ENCODE measurements at places on chromosomes 16 and 17.

- no peak for DNase-seq
Observed at GRCh38 chr17:56186222-56186786, 33.0 kb downstream of the ANKFN1 start.

GRCh38 chr17:18961634-18962493 is 9.9 kb downstream of the SLC5A10 start:
- no peak for DNase-seq

DNA sequence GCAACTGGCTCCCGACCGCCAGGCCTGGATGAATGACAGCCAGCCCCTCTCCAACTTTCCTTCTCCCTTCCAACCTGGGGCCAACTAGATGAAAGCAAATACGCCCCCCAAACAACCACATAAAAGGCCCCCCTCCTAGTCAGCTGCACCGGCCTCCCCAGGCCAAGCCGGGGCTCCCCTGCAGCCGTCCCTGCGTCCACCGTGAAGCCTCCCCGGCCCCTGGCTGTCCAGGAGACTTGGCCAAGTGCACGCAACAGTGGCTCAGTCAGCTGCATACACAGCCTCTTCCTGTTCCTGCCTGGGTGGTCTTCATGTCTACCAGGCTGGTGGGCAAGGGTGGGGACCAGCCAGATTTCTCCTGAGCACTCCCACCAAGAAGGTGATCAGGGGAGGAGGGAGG is 16.0 kb downstream of the DNAH17 start:
- DNase-seq, result no peak

GRCh38 chr17:80546267-80546666 is 1.6 kb downstream of the RPTOR start:
- no peak for DNase-seq

DNA sequence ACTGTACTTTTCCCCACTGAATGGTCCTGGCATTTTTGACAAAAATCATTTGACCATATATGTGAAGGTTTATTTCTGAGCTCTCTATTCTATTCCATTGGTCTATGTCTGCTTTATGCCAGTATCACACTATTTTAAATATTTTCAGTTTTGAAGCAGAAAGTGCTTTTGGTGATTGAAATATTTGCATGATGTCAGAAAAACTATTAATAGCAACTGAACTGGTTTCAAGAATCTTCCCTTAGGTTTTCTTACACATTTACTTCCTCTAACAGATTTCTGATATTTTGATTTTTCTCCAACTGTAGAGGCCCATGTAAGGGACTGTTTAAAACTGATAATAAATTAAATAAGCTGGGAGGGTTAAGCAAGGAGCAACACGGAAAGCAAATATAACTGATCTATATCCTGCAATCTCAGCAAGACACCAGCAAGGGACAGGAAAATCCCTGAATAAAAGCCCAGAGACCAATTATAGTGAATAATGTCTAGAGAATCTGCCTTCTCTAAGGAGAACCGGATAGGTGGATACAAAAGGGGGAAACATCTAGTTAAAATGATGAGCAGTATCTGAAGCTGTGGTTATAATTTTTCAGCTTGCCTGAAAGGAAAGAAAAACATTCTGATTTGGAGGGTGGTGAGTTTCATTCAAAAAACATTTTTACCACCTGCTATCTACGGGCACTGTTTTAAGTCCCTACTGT is 80.9 kb upstream of the STAC2 start:
- DNase-seq, result no peak

GRCh38 chr17:75596320-75597087 is 8.9 kb downstream of the MYO15B start:
- DNase-seq, result no peak

GRCh38 chr17:57975044-57975443 is 13.0 kb downstream of the VEZF1 start:
- DNase-seq, result no peak

DNA sequence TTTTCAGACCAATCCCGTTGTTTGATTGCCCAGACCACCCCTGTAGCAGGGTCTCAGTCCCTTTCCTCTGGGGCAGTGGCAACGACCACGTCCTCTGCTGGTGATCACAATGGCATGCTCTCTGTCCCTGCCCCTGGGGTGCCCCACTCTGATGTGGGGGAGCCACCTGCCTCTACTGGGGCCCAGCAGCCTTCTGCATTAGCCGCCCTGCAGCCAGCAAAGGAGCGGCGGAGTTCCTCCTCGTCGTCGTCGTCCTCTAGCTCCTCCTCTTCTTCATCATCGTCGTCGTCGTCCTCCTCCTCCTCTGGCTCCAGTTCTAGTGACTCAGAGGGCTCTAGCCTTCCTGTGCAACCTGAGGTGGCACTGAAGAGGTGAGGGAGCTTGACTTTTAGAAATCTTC is 9.2 kb downstream of the ELOB start:
- DNase-seq, result no peak

- peak; percentile 7 for DNase-seq
Observed at GRCh38 chr17:45948881-45949624, 50.0 kb upstream of the STH start.

GRCh38 chr17:66633317-66633965 is 201.5 kb upstream of the CACNG5 start:
- peak; percentile 51 for DNase-seq

DNA sequence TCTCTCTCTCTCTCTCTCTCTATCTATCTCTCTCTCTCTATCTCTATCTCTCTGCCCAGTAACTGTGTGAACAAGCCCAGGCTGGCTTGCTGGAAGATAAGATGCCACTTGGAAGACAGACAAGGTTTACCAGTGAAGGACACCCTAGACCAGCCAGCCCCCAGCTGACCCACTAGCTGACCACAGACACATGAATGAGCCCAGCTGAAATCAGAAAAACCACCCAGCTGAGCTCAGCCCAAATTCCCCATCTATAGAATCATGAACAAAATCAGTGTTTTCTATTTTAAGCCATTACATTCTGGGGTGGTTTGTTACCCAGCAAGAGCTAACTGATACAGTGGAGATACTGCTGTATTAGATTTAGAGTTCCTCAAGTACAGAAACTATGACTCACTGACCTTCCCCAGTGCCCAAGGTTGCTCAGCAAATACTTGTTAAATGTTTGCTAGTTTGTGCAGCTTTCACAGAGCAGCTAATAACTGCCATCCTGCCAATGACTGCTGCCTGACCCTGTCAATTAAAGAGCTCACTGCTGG is 18.0 kb downstream of the EMP2 start:
- DNase-seq, result no peak

- no peak for DNase-seq
Observed at GRCh38 chr16:8937803-8938202, 25.9 kb downstream of the USP7 start.

DNA sequence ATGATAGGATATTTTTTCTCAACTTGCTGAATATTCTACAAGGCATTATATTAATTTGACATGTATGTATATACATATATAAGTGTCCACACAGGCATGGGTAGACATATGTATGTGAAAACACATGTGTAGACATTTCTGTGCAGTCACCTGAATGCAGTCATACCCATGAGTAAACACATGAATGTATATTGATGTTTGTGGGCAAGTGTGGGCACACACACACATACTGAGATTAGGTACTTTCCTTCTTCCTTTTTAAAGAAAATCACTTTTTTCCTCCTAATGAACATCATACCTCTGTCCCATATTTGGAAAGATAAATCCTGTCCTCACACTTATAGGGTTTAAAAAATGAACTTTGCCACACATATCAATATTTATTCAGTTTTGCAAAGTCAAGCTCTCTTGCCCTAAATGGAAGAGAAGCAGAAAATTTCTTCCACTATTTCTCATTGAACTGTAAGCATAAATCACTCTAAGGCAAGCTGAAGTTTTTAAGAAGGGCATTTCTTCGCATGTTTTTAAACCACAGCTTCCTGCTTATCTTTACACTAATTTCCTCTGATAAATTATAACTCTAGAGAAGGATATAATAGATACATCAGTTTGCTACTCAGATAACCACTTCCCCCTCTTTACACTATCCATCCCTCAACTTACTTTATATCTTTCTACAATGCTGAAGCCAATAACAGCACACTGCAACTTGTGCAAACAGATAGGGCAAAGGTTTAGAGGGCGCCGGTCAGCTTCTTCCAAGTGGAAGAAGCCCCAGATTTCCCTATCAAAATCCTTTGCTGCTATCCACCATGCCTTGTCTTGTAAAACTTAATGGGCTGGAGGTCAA is 49.6 kb upstream of the LRRC37A3 start:
- DNase-seq, result no peak

DNA sequence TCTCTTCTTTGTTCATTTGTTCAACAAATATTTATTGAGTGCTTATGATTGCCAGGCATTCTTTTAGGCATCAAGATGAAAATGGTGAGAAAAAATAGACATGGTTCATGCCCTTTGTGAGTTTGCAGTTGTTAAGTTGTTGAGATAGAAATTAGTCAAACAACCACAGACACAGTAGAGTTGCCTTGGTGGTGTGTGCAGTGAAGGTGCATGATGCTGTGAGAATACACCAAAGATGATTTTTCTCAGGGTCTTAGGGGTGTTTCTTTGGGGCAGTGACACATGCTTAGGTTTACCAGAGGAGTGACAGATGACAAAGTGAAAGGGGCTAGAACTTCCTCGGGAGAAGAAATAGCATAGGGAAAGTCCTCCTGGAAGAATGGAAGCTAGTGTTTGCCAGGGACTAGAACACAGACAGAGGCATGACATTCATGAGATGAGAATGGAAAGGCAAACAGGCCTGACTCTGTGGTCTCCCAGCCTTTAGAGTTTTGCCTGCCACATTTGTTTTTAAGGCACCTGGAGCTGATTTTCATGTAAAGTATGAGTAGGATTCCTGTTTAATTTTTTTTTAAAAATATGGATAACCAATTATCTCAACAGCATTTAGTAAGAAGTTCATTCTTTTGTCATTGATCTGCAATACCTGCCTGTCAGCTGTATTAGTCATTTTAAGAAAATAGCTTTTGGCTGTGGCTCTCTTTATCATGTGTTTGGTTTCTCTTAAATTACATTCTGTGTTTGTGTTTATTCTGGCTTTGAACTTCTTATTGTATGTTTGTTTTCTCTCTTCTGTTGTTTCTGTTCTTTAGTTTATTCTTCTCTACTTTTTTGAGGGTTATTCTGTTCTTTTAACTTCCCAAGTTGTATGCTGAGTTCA is 36.6 kb downstream of the CYLD start:
- no peak for DNase-seq

GRCh38 chr17:58276423-58276822 is 4.3 kb downstream of the MPO start:
- DNase-seq, result no peak

GRCh38 chr16:3938843-3939624 is 58.5 kb upstream of the CREBBP start:
- DNase-seq, result peak; percentile 46

DNA sequence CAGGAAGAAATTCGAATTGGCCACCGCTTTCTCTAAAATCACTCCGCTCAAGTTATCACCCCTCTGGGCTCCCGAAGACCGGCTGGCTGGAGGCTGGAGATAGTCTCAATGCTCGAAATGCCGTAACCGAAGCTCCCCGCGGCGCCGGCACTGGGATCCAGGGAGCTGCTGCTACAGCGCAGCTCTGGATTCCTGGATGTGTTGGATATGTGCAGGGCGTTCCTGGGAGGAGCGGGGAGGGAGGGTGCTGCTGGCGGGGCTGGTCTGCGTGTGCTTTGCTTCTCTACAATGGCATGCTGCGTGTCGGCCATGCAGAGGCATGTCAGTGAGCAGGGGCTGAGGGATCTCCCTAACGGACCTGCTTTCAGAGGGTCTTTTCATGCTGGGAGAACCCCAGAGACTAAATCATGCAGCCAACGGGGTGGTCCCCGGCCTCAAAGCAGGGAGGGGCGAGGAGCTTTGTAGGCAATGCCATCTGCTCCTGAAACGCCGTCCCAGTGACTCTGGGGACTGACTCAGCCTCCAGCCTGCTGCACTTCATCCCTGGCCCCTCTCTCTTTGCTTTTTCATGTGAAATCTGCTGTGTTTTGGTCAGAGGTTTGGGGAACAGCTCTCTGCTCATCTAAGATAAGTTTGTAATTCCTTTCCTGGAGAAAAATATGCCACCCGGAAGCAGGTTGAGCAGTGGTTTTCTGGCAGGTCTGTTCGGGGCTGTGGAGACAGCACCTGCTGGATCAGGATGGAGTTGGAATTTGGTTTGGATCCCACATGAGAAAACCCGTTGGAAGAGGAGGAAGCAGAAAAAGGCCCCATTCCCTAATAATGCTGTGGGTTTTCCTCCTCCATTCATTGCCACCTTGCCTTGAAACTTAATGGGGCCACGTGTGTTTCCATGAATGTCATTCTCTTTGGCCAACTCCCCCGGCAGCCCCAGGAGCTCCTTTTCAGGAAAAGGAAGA is 311.4 kb downstream of the SEC14L1 start:
- DNase-seq, result no peak

GRCh38 chr17:13030459-13031300 is 12.9 kb upstream of the ELAC2 start:
- peak; percentile 62 for DNase-seq

Data from naive thymus-derived CD4-positive, alpha-beta T cell (primary cell).